ENCODE measurements at places on chromosomes 2 and 18.

GRCh38 chr2:177549171-177549570 lies 156.6 kb downstream of the AGPS start:
- no peak for DNase-seq

DNA sequence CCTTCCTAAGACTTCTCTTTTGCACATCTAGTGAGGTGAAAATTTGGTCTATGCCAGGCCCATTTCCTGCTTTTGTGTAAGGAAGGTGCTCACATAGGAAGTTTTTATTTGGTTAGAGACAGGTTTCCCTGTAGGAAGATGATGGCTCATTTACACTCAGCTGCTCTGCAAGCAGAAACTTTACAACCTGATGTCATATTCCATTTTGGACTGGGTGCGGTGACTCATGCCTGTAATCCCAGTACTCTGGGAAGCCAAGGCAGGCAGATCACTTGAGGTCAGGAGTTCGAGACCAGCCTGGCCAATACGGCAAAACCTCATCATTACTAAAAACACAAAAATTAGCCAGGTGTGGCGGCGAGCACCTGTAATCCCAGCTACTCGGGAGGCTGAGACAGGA lies 35.8 kb downstream of the CASP10 start:
- no peak for DNase-seq

DNA sequence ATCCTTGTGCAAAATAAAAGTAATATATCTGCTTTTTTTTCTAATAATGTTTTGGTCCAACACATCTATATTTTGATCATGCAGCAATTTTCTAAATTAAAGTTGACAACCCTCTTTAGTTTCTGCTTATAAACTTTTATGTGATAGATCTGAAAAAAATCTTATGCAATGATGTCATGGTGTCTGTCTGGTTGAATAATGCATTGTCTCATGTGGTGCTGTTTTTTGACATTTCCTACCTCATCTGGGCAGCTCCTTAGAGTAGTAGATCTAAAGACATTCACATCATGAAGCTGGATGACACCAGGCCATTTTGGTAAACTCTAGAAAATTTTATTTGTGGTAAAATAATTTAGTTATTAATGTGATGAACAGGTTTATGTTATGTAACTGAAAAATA lies 106.8 kb upstream of the FN1 start:
- peak; percentile 62 for DNase-seq

DNA sequence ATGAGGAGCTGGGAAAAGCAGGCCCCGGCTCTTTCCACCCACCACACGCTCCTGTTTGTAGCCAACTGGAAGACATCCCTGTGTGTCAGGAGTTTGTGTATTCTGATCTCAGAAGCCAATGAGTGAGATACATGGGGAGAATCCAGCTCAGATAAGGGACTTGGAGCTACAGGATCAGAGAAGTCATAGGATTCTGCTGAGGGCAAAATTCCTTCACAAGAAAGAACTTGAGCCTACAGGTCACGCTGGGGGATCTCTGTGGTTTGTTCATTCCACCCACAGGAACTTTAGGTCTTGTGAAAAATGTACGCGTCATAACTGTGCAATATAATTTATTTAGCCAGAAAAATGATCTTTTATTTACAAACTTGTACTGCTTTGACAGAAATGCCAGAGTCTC lies 80.1 kb upstream of the SMIM21 start:
- no peak for DNase-seq

DNA sequence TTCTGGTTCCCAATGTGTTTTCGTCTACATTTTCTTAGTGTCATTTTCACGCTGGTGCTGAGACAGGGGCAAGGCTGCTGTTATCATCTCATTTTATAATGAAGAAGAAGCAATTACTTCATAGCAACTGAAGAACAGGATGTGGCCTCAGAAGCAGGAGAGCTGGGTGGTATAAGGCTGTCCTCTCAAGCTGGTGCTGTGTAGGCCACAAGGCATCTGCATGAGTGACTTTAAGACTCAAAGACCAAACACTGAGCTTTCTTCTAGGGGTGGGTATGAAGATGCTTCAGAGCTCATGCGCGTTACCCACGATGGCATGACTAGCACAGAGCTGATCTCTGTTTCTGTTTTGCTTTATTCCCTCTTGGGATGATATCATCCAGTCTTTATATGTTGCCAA lies 7.3 kb downstream of the IL36G start:
- no peak for DNase-seq

- DNase-seq: no peak
Measured at GRCh38 chr18:35408843-35409261, 31.7 kb upstream of the ZNF396 start.

GRCh38 chr2:8534729-8535468 lies 147.0 kb upstream of the ID2 start:
- DNase-seq: no peak

DNA sequence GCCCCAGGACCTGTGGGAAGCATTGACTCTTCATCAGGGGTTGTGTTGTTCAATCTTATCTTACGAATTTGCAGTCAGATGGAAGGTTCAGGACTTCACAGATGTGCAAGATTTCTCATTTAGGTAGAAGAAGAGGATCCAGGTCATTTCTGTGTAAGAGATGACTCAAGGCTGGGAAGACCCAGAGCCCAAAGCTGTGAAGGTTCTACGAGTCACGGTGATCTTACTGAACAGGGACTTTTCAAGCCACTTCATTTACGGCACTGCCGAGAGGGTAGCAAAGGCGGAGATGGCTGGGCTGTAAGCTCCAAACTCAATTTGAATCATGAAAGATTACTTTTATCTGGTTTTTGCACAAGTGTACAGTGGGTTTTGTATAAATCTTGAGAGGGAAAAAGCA lies 228.0 kb upstream of the MEX3C start:
- DNase-seq: no peak

DNA sequence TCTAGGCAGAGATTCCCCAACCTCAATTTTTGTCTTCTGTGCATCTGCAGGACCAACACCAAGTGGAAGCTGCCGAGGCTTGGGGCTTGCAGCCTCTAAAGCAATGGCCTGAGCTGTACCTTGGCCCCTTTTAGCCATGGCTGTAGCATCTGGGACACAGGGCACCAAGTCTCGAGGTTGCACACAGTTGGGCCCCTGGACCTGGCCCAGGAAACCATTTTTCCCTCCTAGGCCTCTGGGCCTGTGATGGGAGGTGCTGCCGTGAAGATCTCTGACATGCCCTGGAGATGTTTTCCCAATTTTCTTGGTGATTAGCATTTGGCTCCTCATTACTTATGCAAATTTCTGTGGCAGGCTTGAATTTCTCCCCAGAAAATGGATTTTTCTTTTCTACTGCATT lies 105.7 kb upstream of the LDAH start:
- no peak for DNase-seq

DNA sequence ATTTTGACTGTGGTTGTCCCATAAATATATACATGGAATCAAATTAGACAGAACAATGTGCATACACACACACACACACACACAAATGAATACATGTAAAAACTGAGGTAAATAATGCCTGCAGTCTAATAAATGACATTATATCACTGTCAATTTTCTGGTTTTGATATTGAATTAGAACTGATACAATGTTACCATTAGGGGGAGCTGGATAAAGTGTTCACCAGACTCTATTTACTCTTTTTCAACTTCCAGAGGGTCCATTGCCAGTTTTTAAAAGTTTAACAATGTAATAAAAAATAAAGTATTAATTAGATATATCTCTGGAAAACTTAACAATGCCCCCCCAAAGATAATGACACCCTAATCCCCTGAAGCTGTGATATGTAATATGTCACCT lies 1666.8 kb upstream of the TMEFF2 start:
- DNase-seq: no peak

GRCh38 chr2:215590010-215590745 lies 154.3 kb upstream of the FN1 start:
- DNase-seq: peak; percentile 64
